ENCODE measurements at places on chromosomes 3 and 15. TPM values are rescaled to one million over a fixed set of nuclear protein-coding genes. Genes with fewer than 3 reads are reported as not detected.

The GOLGA6A gene
- polyA plus RNA-seq, result not detected

The LRTM1 gene
- polyA plus RNA-seq, result not detected

The SLC9C1 gene
- polyA plus RNA-seq, result not detected

The FBXO40 gene
- not detected for polyA plus RNA-seq

The MST1 gene
- polyA plus RNA-seq, result 0.31 TPM

The CACNA2D2 gene
- polyA plus RNA-seq, result 2.6 TPM

The CELF6 gene
- not detected for polyA plus RNA-seq

DNA sequence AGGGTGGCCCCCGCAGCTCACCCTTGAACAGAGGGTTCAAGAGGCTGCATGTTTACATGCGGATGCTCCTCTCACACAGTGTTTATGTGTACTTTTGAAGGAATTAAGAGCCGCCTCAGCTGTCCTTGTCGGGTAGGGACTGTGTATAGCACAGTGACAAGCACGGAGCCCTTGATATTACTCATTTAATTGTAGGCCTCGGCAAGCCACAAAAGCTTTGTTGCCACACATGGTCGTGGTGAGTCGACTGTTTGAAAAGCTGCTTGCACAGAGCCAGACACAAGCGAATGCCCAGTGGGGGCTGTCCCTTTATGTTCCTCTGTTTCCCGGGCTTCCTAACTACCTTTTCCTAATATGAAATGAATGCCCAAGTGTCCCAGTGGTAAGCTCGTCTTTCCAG lies 4.5 kb downstream of the ESYT3 start:
- H3K27ac ChIP-seq, result no peak overlapping the region
- no peak for DNase-seq
- no peak overlapping the region for H3K4me3 ChIP-seq
- no peaks in the 10 kb centered on the region for H3K36me3 ChIP-seq
- no peaks in the 10 kb centered on the region for H3K4me1 ChIP-seq

DNA sequence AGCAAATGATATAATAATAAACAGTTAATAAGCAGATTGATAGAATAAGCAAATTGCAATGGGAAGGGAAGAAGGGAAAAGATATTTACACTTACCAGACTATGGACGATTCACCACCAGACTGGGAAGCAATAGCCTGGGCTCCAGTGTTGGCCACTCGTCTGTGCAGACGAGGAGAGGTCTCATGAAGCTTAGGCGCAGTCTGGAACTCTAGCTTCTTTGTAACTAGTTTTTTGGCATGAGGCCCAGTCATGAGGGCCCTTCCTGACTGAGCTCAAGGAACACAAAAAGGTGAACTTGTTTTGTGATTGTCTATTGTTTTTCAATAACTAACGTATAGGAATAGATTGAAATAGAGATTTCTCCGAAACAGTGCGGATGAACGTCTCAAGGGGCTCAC lies 63.3 kb upstream of the GATM start:
- H3K36me3 ChIP-seq, result no peaks in the 10 kb centered on the region
- H3K27ac ChIP-seq, result no peak overlapping the region
- no peaks in the 10 kb centered on the region for H3K27me3 ChIP-seq
- H3K4me3 ChIP-seq, result no peak overlapping the region
- no peak for DNase-seq

DNA sequence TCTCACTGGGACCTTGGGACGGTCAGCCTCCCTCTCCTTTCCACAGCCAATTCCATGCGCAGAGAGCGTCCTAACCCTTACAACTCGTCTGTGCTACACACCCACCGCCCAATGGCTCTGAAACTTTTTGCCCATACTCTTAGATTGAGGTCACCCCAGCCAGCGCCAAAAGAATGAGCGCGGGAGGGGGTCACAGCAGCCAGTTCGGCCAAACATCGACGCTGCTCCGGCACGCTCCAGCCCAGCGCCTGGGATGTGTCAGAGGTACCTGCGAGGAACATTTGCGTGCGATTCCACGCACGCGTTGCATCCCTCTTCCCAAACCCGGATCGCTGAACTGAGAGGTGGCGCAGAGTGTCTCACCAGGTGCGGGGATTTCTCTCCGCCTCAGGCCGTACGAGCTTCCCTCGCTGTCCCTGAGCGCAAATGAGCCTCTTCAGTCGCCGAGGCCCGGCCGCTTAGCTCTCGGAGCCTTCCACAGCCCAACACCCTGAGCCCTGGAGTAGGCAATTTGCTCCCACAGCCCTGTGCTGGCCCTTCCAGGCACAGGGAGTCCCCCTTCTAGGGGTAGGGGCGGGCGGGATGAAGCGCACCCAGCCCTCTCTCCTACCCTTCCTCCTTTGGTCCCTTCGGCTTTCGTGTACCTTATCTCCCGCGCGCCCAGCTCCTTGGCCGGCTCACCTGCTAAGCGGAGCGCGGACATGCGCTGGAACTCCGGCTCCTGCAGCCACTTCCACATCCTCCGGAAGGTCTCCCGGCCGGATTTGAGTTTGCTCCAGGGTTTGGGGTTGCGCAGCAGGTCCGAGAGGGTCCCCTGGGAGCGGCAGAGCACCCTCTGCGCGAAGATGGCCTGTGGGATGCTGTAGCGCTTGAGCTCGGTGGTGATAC lies 1.8 kb downstream of the ONECUT1 start:
- no peak overlapping the region for H3K27ac ChIP-seq
- no peak for DNase-seq
- H3K4me1 ChIP-seq, result peaks cover 14% of the 10 kb centered on the region
- H3K4me3 ChIP-seq, result no peak overlapping the region
- no peaks in the 10 kb centered on the region for H3K36me3 ChIP-seq

GRCh38 chr3:129182390-129183185 lies 1.1 kb downstream of the CNBP start:
- peak; percentile 37 for DNase-seq
- H3K4me1 ChIP-seq, result peaks cover 42% of the 10 kb centered on the region
- H3K27me3 ChIP-seq, result no peaks in the 10 kb centered on the region
- H3K36me3 ChIP-seq, result peaks cover 8% of the 10 kb centered on the region
- H3K4me3 ChIP-seq, result peak overlapping the region; percentile 83
- peak overlapping the region; percentile 98 for H3K27ac ChIP-seq

- H3K4me3 ChIP-seq, result no peak overlapping the region
- no peaks in the 10 kb centered on the region for H3K36me3 ChIP-seq
- DNase-seq, result no peak
- H3K4me1 ChIP-seq, result peaks cover 13% of the 10 kb centered on the region
- no peak overlapping the region for H3K27ac ChIP-seq
- H3K27me3 ChIP-seq, result no peaks in the 10 kb centered on the region
Observed at GRCh38 chr3:129794311-129795185, 99.0 kb downstream of the TMCC1 start.

DNA sequence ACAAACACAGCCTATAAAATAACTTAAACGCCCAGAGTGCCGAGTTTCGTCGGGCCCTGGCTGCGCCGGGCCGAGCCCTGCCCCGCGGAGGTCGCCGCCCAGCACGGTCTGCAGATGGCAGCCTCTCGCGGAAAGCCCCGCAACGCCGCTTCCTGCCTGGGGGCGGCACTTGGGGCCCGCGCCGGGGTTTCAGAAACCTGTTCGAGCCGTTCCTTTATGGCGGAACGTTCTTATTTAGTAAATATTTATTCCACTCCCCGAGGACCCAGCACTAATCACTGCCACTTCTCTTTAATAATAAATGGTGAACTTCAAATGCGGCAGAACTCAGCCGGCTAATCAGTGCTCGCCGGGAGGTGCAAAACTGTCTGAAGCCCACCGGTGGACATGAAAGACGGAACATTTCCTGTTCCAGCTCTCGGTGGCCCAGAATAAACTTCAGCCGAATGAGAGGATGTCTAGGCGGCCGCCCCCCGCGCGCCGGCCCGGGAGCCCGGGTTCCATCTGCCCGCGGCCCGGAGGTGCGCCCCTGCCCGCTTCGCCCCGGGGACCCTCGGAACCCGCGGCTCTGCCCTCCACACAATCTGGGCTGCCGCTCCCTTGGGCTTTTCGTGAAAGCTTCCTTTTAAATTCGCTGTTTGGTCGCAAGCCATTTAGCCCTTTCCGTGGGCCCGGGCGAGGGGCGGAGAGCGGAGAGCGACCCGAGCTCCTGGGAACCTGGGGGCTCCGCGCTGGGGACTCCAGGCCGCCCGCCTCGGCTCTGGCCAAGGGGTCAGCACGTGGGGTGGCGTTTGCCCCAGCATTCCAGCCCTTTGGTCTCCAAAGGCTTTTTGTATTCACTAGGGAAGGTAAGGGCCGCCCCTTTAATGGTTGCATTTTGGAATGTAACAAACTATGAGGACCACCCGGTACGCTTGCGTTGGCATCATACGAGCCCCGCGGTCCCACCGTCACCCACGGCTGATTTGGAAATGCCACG lies 110.8 kb upstream of the ATP11B start:
- peak overlapping the region; percentile 44 for H3K4me3 ChIP-seq
- DNase-seq, result peak; percentile 44
- H3K4me1 ChIP-seq, result peaks cover 12% of the 10 kb centered on the region
- no peaks in the 10 kb centered on the region for H3K36me3 ChIP-seq

DNA sequence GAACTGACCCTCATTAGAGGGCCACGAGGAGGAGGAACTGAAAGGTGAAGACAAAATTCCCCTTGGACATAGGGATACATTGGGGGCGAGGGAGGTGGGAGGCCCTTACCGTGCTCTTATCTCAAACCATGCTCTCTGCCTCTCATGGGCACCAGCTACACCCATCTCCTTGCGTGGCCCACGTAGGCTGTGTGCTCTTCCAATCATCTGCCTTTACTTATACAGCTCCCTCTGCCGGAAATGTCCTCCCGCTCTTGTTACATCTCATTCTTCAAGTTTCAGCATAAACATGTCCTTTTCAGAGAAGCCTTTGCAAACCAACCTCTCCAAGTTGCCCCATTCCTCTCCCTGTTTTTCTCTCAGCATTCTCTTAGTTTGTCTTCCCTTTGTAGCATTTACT lies 307.8 kb upstream of the PROK2 start:
- no peaks in the 10 kb centered on the region for H3K4me1 ChIP-seq
- no peaks in the 10 kb centered on the region for H3K27me3 ChIP-seq
- no peak overlapping the region for H3K27ac ChIP-seq

DNA sequence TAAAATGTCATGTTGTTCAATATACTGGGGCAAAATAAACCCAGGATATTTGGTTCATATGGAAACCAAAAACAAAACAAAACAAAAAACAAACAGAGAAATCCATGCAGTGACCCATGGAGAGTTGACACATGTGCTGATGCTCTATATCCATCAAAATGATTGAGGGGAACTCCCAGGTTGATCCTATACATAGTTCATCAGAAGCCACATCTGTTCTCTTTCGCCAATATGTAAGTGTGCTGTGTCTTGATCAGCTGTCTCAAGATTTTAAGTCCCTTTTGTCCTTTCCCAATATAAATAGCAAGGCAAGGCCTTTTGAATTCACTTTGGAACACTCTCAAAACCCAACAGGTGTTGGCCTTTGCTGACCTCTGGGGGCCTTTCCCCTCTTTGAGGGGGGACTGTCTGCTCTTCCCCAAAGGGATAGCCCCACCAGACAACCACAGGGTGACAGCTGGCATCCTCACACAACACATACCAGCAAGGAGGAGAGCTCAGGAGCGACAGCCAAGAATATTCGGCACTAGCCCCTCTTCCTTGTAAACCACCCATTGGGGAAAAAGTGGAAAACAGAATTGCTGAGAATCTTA lies 209.4 kb upstream of the CD96 start:
- DNase-seq, result no peak
- H3K27me3 ChIP-seq, result no peaks in the 10 kb centered on the region
- H3K4me3 ChIP-seq, result no peak overlapping the region
- H3K4me1 ChIP-seq, result no peaks in the 10 kb centered on the region

- no peak for DNase-seq
- peak overlapping the region; percentile 56 for H3K4me3 ChIP-seq
- H3K4me1 ChIP-seq, result peaks cover 7% of the 10 kb centered on the region
- H3K27ac ChIP-seq, result peak overlapping the region; percentile 15
- H3K27me3 ChIP-seq, result no peaks in the 10 kb centered on the region
- H3K36me3 ChIP-seq, result no peaks in the 10 kb centered on the region
Observed at GRCh38 chr15:48177383-48177765, 721 bp downstream of the MYEF2 start.

GRCh38 chr3:99761415-99762165 lies 56.1 kb upstream of the CMSS1 start:
- H3K27ac ChIP-seq, result no peak overlapping the region
- H3K4me1 ChIP-seq, result no peaks in the 10 kb centered on the region
- DNase-seq, result no peak
- H3K27me3 ChIP-seq, result no peaks in the 10 kb centered on the region

- H3K27ac ChIP-seq, result no peak overlapping the region
- no peaks in the 10 kb centered on the region for H3K4me1 ChIP-seq
- no peak for DNase-seq
- H3K27me3 ChIP-seq, result no peaks in the 10 kb centered on the region
- H3K36me3 ChIP-seq, result peaks cover 2% of the 10 kb centered on the region
Observed at GRCh38 chr3:113431811-113432210, 9.5 kb downstream of the CFAP44 start.

- peaks cover 23% of the 10 kb centered on the region for H3K36me3 ChIP-seq
- no peaks in the 10 kb centered on the region for H3K27me3 ChIP-seq
- H3K27ac ChIP-seq, result no peak overlapping the region
- DNase-seq, result no peak
Observed at GRCh38 chr3:185912929-185913901, 24.6 kb downstream of the TRA2B start.

GRCh38 chr3:25557694-25558093 lies 107.0 kb downstream of the TOP2B start:
- no peaks in the 10 kb centered on the region for H3K36me3 ChIP-seq
- H3K4me1 ChIP-seq, result no peaks in the 10 kb centered on the region
- H3K27me3 ChIP-seq, result no peaks in the 10 kb centered on the region
- no peak overlapping the region for H3K27ac ChIP-seq
- H3K4me3 ChIP-seq, result no peak overlapping the region
- no peak for DNase-seq

GRCh38 chr3:23611737-23612295 lies 193.9 kb upstream of the UBE2E1 start:
- no peak overlapping the region for H3K4me3 ChIP-seq
- H3K4me1 ChIP-seq, result no peaks in the 10 kb centered on the region
- no peak for DNase-seq
- no peaks in the 10 kb centered on the region for H3K27me3 ChIP-seq
- H3K27ac ChIP-seq, result no peak overlapping the region

GRCh38 chr15:70783610-70784022 lies 20.3 kb upstream of the UACA start:
- H3K36me3 ChIP-seq, result no peaks in the 10 kb centered on the region
- H3K27me3 ChIP-seq, result no peaks in the 10 kb centered on the region
- no peak overlapping the region for H3K27ac ChIP-seq
- H3K4me1 ChIP-seq, result no peaks in the 10 kb centered on the region
- DNase-seq, result no peak
- no peak overlapping the region for H3K4me3 ChIP-seq

DNA sequence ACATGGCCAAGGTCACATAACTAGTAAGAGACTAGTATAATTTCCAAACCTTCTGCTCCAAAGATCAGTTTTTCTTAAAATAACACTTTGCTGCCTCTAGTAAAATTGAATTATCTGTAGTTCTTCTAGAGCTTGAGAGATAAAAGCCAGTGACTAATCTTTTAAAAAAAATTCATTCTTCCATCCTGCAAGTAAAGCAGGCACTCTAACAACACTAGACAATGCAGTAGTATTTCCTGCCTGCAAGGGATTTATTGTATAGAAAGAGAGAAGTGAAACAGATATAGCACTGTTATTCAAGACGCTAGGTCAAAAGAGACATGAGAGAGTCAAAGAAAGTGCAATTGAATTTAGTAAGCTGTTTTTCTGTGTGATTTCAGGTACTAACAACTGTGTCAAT lies 159.5 kb upstream of the TBC1D5 start:
- no peak overlapping the region for H3K27ac ChIP-seq
- H3K36me3 ChIP-seq, result no peaks in the 10 kb centered on the region
- no peaks in the 10 kb centered on the region for H3K4me1 ChIP-seq
- H3K4me3 ChIP-seq, result no peak overlapping the region
- no peak for DNase-seq
- no peaks in the 10 kb centered on the region for H3K27me3 ChIP-seq

GRCh38 chr15:31265090-31265870 lies 61.4 kb upstream of the KLF13 start:
- peak; percentile 13 for DNase-seq
- no peaks in the 10 kb centered on the region for H3K27me3 ChIP-seq
- no peaks in the 10 kb centered on the region for H3K36me3 ChIP-seq
- peak overlapping the region; percentile 29 for H3K4me3 ChIP-seq

Data from CD8-positive, alpha-beta memory T cell (primary cell).